Naive thymus-derived CD8-positive, alpha-beta T cell (primary cell): ENCODE measurements at places on chromosomes 13 and 19. TPM values are rescaled to one million over a fixed set of nuclear protein-coding genes. Genes with fewer than 3 reads are reported as not detected.

DNA sequence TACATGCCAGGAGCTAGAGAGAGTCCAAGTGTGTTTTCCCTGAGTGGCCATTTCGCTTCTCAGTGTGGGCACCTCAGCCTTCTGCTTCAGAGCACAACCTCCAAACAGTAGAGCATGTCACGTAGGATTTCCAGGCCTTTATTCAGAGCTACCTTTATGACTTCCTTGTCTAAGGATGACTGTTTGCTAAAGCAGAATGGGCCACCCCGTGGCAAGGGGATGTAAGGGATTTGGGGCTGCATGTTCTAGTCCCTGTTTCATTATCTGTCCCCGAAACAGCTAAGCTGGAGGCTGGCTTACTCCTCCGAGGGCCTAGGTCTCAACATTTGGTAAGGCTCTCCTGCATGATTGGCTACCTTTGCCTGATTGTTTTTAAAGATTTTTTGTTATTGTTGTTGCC, 6.0 kb downstream of the RNASEH2B start:
- no peak for DNase-seq

The TSKS gene
- 4.8 TPM for total RNA-seq

The JSRP1 gene
- not detected for total RNA-seq

The CILP2 gene
- total RNA-seq, result 0.41 TPM

DNA sequence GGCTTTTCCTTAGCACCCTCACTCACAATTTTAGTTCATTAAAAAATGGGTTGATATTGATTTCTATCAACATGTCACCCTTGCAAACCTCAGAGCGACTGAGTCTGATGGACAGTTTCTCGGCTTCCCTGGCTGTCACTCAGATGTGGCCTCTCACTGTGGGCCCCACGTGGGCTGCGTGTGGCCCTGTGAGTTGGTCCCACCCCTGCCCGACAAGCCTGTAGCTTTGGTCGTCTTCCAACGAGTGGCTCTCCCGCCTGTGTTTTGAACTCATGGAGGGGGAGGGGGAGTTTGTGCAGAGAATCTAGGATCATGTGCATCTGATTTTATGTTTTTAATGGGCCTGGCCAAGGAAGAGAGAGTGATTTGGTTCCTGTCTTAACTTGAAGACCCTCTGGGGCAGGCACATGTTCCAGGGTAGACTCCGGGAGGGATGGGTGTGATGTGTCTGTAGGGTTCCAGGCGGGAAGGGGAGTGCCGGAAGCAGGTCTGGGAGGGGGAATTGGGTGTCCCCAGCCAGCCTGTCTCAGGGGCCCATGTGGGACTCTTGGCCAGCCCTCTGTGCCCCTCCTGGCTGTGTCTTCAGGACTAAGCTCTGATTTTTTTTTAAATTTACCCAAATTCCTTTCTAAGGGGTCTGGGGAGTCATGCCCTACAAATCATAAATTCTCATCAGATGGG, 18.9 kb downstream of the ATP11A start:
- no peak for DNase-seq

The DLEU7 gene
- not detected for total RNA-seq

The PSG2 gene
- total RNA-seq, result not detected

DNA sequence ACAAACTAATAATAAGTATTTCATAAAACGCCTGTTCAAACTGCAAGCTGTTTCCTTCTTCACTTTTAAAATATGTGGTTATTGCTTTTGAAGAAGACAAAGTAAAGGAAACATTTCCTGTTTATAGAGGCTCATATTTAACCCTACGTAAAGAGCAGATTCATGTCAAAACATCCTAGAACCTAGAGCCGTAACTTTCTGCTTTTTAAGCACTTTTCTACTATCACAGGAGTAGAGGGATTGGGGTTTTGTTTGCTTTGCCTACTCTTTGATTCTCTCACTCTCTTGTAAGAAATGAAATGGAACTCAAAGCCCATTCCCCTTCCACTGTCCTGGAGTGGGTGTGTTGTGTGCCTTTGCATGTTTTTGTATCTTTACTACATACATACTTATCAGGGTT, 54.0 kb upstream of the GPR183 start:
- DNase-seq, result no peak

The CNMD gene
- total RNA-seq, result not detected

The TNFSF13B gene
- total RNA-seq, result 4.4 TPM

GRCh38 chr13:35765366-35765765, 288.9 kb upstream of the MAB21L1 start:
- DNase-seq, result no peak

DNA sequence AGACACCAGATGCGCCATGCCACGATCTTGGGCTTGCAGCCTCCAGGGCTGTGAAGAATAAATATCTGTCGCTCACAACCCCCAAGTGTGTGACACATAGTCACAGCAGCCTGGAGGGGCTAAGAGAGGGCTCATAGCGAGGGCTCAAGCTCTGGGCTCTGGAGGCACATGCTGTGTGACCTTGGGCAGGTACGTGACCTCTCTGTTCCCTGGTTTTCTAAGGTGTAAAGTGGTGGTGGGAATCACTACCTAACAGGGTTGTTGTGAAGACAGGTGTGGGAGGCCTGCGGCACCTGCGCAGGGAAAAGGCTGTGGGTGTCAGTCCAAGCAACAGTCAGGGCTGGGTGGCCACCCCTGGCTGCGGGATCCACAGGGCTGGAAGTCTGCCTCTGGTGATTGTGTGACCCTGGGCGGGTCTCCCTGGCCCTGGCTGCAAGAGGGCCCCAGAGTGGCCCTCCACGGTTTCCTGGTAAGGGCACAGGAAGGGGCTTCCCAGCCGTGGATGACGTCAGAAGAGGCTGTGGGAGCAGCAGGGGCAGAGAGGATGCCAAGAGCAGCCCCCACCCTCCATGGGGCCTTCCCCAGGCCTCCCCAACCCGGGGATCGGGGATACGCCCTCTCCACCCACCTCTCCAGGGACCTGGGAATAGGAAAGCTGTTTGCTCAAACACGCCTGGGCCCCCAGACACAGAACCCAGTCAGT, 218.8 kb upstream of the SGCG start:
- no peak for DNase-seq

The RNF225 gene
- total RNA-seq, result 0.39 TPM

DNA sequence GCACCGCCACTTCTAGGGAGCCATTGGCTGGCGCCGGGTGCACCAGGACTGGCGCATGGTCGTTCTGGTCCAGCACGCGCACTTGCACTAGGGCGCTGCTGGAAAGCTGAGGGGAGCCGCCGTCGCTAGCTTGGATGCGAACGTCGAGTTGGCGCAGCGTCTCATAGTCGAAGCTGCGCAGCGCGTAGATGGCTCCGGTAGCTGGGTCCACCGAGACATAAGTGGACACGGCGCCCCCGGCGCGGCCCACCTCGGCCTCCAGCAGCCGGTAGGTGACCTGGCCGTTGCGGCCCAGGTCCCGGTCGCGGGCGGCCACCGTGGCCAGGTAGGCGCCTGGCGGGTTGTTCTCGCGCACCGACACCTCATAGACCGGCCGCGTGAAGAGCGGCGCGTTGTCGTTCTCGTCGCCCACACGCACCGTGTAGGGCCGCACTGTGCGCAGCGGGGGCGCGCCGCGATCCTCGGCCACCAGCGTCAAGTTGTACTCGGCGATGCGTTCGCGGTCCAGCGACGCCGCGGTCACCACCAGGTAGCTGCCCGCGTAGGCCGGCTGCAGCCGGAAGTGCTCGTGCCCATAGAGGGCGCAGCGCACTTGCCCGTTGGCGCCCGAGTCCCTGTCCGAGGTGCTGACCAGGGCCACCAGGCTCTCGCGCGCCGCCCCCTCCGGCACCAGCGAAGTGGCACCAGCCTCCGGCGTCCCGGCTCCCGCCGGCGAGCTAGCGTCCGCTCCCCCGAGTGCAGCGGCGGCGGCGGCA, 1.7 kb downstream of the PCDH8 start:
- no peak for DNase-seq

The SHC2 gene
- total RNA-seq, result 4.0 TPM

- no peak for DNase-seq
Observed at GRCh38 chr13:93963266-93964145, 516.0 kb downstream of the DCT start.

The GPR18 gene
- total RNA-seq, result 31.3 TPM

GRCh38 chr19:33208904-33209849, 15.0 kb downstream of the LRP3 start:
- no peak for DNase-seq

DNA sequence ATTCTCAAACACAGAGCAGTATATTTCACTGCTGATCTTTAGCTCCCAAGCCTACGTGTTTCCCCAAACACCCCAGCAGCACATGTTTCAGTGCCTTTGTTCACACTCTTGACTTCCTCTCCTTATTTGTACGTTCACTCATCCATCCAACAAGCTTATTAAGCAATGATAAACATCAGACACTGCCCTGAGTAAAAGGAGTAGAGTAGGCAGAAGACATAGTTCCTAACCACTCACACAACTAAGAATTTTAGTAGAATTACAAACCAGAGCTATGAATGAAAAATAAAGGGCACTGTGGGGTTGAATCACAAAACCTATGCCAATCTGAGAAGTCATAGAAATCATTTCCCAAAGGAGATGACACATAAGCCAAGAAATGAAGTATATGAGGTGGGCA, 213.5 kb downstream of the DIAPH3 start:
- DNase-seq, result no peak

The CAPS gene
- 58.3 TPM for total RNA-seq

- DNase-seq, result no peak
Observed at GRCh38 chr13:35694031-35694430, 217.5 kb upstream of the MAB21L1 start.

- no peak for DNase-seq
Observed at GRCh38 chr19:53541971-53542370, 4.0 kb downstream of the ZNF331 start.

GRCh38 chr19:14686411-14686810, 3.4 kb upstream of the ZNF333 start:
- DNase-seq, result no peak
